Neural progenitor cell (in vitro differentiated cells): ENCODE measurements at places on chromosomes 1 and 21.

GRCh38 chr1:217425422-217425821 is 205.5 kb downstream of the GPATCH2 start:
- peak; percentile 23 for DNase-seq

- no peak for DNase-seq
Measured at GRCh38 chr1:162886705-162887104, 25.7 kb upstream of the CCDC190 start.

DNA sequence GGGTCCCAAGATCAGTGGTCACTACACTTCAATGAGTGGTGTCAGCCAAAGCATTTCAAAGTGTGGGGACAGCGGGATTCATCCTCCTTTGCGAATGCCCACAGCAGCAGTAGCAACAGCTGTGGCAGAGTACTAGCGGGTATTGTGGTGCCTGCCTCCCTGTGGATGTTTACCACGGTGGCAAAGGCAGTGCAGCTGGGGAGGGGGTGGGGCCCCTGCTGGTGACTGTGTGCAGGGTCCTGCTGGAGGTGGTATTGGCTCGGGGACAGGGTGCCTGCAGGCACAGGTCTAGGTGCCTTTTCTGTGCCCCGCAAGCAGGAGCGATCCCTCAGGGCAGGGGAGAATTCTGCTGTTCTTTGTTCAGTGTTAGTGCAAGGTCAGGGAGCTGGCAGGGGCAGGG is 415.7 kb downstream of the USP25 start:
- no peak for DNase-seq

GRCh38 chr1:206521694-206522402 is 14.5 kb downstream of the RASSF5 start:
- no peak for DNase-seq

DNA sequence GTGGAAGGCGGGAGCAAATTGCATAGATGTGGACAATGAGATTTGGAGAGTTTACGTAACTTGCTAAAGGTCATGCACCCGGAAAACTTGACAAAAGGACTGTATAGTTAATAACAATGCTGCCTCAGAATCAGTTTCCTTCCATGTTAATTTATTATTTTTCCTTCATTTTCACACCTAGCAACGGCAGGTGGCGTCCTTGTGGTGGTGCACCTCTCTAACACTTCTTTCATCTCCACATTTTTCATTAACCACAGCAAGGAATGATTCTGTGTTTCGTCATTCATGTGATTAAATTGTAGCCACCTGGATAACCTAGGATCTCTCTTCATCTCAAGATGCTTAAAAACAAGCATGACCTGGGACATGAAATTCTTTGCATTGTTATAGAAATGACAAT is 2133.0 kb downstream of the NCAM2 start:
- DNase-seq: peak; percentile 8
